ENCODE measurements at places on chromosomes 6 and 20.

DNA sequence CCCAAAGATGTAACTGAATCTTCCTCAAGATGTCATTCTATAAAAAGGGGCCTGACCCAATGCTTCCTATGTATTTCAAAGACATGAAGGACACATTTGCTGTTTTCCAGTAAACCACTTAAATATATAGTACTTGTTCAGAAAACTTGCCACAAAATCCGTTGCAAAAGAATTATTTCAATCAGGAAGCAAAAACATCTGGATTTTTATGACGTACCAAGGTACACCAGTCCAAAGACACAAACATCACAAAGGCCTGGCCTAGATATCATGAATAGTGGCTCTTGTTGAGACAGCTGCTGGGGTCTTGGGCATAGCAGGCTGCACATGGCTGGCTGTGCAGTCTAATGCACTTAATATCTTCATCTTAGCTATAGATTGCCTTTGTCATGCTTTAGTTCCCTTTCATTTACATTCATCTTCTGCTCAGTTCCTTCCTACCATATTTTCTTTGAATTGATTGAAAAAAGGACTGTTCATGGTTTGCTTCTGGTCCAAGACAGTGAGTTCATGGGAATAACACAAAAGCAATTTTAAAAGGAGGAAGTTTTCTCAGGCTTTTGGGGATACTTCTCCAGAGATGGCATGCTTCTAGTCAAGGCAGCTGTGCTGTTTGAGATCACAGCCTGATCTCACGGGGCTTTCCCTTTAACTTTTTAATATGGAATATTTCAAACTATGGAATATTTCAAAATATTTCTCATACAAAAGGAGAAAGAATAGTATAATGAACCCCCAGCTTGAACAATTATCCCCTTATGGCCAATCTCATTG, 44.5 kb downstream of the MYLIP start:
- no peak for DNase-seq

GRCh38 chr6:125020385-125020784, 58.1 kb downstream of the RNF217 start:
- DNase-seq: peak; percentile 12

GRCh38 chr6:82176616-82177015, 70.9 kb downstream of the IBTK start:
- no peak for DNase-seq

- no peak for DNase-seq
Measured at GRCh38 chr6:125700581-125701353, 48.7 kb upstream of the HEY2 start.

DNA sequence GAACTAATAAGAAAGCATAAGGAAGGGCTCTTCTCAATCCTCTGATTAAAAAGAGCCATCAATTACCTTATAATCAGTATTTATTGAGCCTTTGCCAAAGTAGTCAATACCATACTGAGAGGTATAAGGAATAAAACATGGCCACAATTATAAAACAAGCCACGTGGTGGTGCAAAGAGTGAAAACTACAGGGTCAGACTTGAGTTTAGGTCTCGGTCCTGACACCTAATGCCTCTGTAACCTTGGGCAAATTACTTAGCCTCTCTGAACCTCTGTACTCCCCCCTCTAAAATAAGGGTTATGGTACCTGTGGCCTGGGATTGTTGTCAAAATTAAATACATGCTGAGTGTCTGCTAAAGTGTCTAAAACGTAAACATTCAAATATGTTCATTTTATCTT, 11.8 kb downstream of the TRIM10 start:
- no peak for DNase-seq

DNA sequence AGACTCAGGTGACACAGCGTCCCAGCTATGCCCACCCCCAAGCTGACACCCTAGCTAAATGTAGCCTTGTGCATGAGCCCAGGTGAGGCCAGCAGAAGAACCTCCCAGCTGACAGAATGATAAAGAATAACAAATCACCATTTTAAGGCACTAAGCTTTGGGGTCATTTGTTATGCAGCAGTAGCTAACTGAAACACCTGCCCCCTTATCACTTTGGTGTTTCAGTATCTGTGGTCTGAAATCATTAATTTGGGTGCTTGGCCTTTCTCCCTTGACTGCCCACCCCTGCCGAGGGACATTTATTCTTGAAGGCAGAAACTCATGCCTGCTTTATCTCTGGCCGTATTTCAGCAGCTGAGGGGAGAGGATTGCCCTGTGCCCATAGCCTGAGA, 30.0 kb downstream of the DACT2 start:
- DNase-seq: no peak

DNA sequence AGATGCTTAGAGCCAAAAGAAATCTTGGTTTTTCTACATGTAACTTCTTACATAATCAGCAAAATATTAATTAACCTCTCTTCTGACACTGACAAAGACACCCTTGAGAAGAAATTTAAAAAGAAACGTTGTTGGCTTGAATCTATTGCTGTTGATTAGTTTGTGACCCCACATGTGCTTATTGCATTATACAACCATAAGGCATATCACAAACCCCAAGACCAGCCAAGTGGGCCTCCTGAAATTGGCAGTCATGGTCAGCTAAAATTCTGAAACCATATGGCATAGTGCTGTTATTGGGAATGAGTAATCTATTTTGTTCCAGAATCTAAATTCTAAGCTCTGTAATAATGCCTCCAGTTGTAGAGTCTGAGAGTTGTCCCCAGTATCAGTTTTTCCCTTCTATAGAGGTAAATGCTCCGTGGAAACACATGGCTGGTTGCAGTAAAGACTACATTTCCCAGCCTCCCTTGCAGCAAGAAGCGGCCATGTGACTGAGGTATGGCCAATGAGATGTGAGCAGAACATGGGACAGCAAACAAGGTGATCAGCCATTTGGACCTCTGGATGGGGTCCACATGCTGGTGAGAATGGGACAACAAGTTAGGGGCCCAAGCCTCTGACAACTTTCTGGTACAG, 42.3 kb upstream of the PTPN1 start:
- DNase-seq: peak; percentile 34

GRCh38 chr20:41426086-41426830, 59.6 kb upstream of the EMILIN3 start:
- DNase-seq: no peak

DNA sequence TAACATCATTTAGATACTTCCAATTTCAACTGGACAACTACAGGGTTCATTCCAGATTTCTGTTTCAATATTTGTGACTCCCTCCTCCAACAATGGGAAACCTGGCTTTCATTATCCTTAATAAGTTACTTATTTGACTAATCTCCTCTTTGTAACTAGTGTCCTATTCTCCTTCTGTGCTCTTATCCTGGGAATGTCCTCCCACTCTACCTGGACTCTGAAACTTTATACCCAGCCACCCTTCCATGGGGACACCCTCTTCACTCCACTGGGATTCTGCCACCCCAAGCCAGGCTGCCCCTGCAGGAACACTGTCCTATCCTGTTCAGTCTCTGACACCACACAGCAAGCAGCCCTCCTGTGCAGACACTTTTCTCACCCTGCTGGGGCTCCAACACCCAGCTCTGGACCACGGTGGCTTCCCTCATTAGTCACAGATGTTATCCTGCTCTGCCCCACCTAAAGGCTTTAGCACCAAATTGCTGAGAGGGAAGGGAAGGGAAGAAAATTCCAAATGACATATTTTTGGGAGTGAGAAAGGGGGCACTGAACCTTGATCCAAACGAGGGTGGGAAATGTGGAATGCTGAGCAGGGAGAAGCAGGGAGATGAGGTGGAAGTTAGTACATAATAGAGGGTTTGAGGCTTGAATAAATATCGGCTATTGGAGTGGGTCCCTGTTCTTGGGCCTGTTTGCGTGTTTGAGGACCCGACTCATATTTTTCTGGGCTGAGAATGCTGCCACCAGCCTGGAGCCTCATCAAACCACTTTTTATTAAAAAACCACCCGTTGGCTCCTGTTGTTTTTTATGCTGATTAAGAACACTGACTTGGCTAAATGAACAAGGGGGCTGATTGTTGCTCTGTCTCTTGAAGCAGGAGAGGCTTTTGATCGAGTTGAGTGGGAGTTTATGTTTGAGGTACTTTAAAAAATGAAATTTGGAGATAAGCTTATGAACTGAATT, 54.0 kb upstream of the AKIRIN2 start:
- peak; percentile 21 for DNase-seq

DNA sequence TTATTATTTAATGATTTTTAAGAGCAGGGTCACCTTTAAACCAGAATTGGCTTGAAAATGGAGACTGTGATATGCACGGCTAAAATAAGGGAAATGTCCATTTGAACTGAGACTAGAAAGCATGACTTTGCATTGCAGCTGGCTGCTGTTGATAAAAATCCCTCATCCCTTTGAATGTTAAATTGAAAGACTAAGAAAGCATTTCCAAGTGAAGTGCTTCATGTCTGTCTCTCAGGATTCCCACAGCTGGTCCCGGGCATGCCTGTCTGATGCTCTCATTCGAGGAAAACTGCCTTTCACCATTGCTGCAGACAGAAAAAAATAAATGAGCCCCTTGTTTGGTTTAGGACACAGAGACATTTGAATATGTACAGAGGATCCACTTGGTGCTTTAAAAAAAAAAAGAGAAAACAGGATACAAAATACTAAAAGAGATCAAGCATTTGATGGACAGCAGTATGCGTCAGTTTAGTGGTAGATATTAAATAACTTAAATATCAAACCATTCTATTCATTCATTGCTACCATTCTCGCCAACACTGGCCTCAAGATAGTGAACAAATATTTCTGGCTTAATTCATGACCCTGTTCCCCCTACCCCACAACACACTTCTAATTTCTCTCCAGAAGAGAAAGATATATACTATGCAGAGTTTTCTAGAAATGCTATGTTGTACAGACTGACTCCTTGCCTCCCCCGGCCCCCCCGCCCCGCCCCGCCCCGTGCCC, 55.0 kb downstream of the TBC1D7 start:
- no peak for DNase-seq
